GM18507 (cell line): ENCODE measurements at places on chromosomes 4 and X.

GRCh38 chr4:96354036-96354712, 514.3 kb downstream of the PDHA2 start:
- no peak for DNase-seq

DNA sequence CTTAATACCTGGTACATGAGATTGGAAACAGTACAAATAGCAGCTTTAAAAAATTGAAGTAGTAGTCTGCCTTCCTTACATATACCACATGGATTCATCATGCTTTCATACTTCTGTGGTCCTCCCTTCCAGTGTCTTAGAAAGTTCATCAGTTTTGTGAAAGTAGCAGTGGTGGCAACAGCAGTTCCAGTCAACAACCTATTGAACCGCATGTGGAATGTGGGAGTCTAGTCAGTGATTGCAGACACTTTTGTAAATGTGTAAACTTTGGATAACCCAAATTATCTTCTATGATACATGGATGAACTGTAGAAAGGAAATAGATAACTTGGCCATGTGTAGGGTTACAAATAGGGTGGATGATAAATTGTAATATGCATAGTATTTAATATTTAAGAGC, 34.1 kb downstream of the FNIP2 start:
- no peak for DNase-seq

DNA sequence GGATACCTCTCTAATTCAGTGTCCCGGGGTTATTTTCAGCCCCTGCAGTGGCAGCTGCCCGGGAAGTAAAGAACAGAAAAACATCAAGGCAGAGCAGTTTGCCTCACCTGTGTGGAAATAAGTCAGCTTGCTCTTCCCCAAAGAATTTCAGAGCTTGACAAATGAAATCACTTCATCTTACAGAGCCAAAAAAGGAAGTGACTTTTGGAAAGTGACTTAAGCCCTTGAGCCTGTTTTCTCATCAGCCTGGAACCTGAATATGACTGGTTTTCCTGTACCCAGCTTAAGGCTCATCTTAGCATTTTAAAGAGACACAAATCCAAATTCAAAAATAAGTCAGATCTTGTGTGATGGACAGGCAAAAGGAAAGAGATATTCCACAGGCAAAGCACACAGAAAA, 211.6 kb downstream of the RCHY1 start:
- no peak for DNase-seq

DNA sequence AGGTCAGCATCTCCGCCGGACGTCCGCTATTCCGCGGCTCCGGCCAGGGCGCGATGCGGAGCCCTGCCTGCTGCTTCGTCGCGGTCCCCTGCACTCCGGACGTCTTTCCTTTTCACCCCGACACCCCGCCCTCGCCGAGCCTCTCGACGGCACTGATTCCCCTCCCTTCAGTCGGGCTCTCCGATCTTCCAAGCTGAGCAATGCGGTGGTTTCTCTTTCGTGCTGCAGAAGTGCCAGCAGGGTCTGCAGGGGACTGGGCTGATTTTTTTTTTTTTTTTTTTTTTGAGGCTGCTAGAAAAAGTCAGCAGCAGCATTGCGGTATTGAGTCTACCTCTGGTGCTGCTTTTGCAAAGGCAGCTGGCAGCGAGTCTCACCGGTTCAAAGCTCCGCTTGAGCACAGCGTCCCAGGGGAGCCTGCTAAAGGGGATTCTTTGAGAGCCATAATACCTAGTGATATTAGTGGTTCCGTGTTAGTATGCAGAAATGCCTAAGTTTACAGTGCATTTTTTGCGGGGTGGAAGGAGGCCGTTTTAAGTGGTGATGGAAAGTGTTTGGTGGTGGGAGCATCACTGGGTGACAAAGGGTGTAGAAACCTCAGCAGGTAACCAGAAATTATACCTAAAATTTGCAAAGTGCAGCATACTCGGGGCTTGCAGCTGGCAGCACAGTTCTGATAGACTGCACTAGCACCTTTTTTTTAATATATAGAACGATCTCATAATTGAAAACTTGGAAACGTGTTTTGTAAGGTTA, 969 bp downstream of the STIM2 start:
- DNase-seq = no peak

- no peak for DNase-seq
Observed at GRCh38 chr4:176645246-176645960, 147.3 kb downstream of the VEGFC start.

GRCh38 chrX:120456973-120457372, 12.1 kb downstream of the LAMP2 start:
- no peak for DNase-seq

DNA sequence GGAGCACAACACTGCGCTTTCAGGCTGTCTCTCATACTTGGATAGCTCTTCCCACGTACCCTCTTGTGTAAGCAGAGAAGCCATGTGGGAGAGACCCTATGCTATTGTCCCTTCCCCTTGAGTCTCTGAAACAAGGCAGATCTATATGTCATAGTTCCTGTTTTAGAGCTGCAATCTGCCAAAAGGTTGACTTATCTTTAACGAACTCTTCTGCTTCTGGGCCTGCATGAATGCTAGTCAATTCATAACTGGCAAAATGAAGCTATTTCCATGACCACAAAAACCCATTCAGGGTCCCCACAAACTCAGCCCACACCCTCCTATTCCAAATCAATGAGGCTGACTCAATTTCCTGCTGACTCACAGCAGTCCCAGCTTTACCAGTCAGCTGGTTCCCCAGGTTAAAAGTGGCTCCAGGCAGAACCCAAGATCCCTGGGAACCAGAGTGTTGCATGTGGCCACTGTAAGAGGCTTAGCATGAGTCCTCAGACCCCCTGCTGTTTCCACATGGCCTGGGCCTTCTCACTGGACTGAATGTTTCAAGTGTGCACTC, 25.3 kb upstream of the SOD3 start:
- peak; percentile 12 for DNase-seq

GRCh38 chr4:158209825-158210807, at the start of gene TMEM144:
Gene TMEM144 (plus strand): TSS chr4:158210486. CDS start chr4:158212668, 2,182 bp downstream.
- no peak for DNase-seq

GRCh38 chrX:154799556-154800348, 5.5 kb downstream of the MPP1 start:
- no peak for DNase-seq

- DNase-seq = no peak
Observed at GRCh38 chr4:184647266-184648053, 1.8 kb downstream of the CASP3 start.

DNA sequence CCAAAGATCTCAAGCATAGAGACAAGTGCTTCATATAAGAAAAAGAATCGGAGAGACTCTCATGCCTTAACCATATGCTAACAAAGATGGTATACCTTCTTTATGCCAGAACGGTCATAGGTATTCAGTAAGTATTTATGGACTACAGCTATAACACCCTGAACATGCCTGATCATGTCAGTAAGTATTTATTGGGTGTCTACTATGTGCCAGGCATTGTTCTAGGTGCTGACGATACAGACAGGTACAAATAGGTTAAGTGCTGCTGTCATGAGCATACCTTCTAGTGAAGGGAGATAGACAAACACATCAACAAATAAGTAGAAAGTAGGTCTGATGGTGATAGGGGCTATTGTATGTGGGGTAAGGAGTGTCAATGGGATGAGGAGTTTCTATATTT, 9.5 kb upstream of the MID1 start:
- DNase-seq = no peak

DNA sequence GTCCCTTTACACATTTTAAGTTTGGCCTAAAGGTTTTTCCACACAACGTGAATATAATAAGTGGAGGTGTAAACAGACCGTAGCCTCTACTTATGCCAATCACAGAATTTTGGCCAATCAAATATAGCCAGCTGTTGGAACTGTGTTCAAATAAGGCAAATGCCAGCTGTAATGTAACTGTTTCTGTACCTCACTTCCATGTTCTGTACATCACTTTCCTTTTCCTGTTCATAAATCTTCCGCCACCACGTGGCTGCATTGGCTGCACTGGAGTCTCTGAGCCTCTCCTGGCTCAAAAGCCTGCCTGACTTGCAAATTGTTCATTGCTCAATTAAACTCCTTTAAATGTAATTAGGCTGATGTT, 105.1 kb upstream of the SMIM31 start:
- DNase-seq = no peak

GRCh38 chrX:153903238-153903980, 1.1 kb upstream of the AVPR2 start:
- no peak for DNase-seq

DNA sequence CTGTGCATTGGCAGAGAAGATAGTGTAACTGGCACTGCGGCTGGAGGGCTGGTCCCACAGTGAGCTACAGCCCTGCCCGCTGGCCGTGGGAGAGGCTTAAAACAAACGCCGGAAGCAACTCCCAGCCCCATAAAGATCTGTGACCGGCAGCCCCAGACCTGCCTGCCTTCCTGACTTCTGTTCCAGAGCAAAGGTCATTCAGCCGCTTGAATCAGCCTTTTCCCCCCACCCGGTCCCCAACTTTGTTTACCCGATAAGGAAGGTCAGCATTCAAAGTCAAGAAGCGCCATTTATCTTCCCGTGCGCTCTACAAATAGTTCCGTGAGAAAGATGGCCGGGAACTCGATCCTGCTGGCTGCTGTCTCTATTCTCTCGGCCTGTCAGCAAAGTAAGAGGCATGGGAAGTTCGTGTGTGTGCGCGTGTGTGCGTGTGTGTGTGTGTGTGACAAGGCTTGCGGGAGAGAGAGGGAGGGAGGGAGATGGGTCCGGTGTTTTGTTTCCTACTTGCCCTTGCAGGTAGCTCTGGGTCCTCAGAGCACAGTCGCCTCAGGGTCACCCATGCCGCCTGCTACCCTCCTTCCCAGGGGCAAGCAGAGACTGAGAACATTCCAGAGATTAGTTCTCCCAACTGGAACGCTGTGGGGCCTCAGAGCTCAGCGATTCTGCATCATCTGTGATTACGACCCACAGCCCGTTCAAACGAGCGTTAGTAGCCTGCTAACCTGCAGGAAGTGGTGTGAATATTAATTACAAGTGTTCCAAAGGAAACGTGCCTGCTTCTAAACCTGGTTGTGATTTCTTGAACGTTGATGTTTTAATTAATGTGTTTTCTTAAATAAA, at the start of gene MGST2:
Gene MGST2 (plus strand): TSS at position 130 of the 840 bp plus-strand sequence. CDS start 201 bp downstream, at position 331.
- peak; percentile 29 for DNase-seq

- DNase-seq = no peak
Observed at GRCh38 chrX:57902633-57903032, 7.6 kb downstream of the ZXDA start.

DNA sequence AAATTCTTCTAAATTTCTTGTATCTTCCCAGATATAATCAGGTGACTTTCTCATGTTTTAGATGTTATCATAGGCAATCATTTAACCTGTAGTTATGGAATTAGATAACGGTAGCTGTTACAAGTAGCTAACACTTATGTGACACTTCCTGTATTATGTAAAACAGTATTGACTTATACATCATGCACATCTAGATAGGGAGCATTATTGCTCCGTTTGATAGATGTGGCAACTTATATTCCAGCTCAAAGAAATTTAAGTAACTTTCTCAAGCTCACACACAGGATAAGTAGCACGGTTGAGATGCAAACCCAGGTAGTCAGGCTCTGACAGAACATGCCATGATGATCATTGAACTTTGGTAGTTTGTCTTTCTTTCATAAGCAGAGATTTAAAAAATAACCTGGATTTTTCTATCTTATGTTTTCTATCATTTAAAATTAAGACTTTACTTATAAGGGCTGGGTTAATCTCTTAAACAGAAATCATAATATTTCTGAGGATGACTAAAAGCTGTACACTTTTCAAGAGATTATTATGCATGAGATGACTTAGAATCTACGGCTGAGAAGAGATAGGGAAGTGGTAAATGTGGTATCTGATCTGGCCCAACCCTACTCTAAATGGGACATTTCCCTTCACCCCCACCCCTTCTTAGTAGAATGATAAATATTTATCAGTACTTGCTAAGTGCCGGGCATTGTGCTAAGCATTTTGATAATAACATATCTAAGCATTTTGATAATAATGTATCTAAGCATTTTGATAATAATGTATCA, 69.1 kb upstream of the HPGD start:
- peak; percentile 0 for DNase-seq

GRCh38 chr4:109973529-109973905, 60.8 kb downstream of the EGF start:
- no peak for DNase-seq

- no peak for DNase-seq
Observed at GRCh38 chrX:107537815-107538214, 88.4 kb downstream of the FRMPD3 start.

GRCh38 chr4:184805462-184806228, 20.1 kb downstream of the ACSL1 start:
- DNase-seq = no peak

- no peak for DNase-seq
Observed at GRCh38 chr4:184950926-184951325, 67.4 kb upstream of the HELT start.

- DNase-seq = no peak
Observed at GRCh38 chrX:40651620-40652223, 4.4 kb upstream of the CXorf38 start.
